ENCODE measurements at places on chromosomes 13 and 19. TPM values are rescaled to one million over a fixed set of nuclear protein-coding genes. Genes with fewer than 3 reads are reported as not detected.

DNA sequence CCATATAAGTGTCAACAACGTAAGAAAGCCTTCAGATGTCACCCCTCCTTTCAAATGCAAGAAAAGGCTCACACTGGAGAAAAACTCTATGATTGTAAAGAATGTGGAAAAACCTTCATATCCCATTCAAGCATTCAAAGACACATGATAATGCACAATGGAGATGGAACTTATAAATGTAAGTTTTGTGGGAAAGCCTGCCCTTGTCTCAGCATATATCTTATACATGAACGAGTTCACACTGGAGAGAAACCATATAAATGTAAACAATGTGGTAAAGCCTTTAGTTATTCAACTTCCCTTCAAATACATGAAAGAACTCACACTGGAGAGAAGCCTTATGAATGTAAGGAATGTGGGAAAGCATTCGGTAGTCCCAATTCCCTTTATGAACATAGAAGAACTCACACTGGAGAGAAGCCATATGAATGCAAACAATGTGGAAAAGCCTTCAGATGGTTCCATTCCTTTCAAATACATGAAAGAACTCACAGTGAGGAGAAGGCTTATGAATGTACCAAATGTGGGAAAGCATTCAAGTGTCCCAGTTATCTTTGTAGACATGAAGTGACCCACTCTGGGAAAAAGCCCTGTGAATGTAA is 11.1 kb downstream of the ZNF844 start:
- no peak for DNase-seq
- no peak overlapping the region for H3K27ac ChIP-seq
- peaks cover 43% of the 10 kb centered on the region for H3K36me3 ChIP-seq
- no peaks in the 10 kb centered on the region for H3K4me1 ChIP-seq
- no peak overlapping the region for H3K4me3 ChIP-seq

GRCh38 chr19:4279267-4279529 is 132 bp downstream of the SHD start:
- H3K4me3 ChIP-seq, result no peak overlapping the region
- H3K36me3 ChIP-seq, result no peaks in the 10 kb centered on the region
- no peaks in the 10 kb centered on the region for H3K4me1 ChIP-seq
- peaks cover 32% of the 10 kb centered on the region for H3K27me3 ChIP-seq

DNA sequence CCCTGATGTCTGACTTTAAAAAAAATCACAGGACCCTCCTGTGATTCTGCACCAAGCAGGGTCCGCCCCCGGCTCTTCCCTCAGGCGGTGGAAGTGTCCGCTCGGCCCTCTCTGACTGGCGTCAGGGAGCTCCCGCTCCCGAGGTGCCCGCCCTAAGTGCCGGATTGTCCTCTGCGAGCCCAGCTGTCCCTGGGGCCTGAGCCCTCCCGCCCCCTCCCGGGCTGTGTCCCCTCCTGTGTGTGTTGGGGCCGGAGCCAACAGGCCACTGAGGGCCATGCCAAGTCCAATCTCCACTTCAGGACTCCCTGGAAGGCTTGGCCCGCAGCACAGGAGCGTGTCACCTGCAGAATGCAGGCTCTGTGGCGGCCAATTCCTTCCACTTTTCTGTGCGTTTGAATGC is 25.4 kb downstream of the MAP2K2 start:
- H3K4me1 ChIP-seq, result peaks cover 3% of the 10 kb centered on the region
- H3K27ac ChIP-seq, result no peak overlapping the region
- no peak overlapping the region for H3K4me3 ChIP-seq
- DNase-seq, result peak; percentile 77
- peaks cover 44% of the 10 kb centered on the region for H3K36me3 ChIP-seq

GRCh38 chr13:98959291-98959690 is 18.6 kb downstream of the DOCK9 start:
- DNase-seq, result no peak
- no peaks in the 10 kb centered on the region for H3K4me1 ChIP-seq
- H3K27ac ChIP-seq, result no peak overlapping the region
- no peaks in the 10 kb centered on the region for H3K36me3 ChIP-seq
- H3K27me3 ChIP-seq, result no peaks in the 10 kb centered on the region

- no peak for DNase-seq
- no peaks in the 10 kb centered on the region for H3K27me3 ChIP-seq
- H3K4me3 ChIP-seq, result no peak overlapping the region
Measured at GRCh38 chr13:29578300-29579085, 17.0 kb downstream of the SLC7A1 start.

DNA sequence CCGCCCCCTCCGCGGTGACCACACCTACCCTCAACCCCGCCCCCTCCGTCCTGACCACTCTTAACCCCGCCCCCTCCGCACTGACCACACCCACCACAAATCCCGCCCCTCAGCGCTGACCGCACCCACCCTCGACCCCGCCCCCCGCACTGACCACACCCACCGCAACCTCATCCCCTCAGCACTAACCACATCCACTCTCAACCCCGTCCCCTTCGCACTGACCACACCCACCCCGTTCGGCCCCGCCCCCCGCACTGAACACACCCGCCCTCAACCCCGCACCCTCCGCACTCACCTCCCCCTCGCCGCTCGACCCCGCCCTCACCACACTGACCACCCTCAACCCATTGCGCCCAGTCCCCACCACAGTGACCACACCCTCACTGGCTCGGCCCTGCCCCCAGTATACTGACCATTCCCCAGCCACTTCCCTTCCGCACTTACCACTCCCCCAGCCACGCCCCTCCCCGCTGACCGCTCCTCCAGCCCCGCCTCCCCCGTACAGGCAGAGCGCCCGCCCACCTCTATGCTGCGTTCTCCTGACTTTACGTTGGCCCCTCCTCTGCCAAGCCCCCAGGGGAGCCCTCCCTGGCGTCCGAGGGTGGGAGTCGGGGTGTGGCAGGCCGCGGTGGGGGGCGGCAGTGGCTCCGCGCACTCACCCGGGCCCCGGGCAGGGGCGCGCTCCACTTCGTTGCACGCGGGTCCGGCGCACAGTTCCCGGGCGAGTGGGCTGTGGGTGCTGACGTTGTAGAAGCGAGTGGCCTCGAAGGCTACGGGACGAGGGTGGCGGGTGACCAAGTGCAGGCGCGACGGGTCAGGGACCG is 8.4 kb downstream of the F2RL3 start:
- H3K27ac ChIP-seq, result no peak overlapping the region
- DNase-seq, result peak; percentile 99
- H3K27me3 ChIP-seq, result peaks cover 2% of the 10 kb centered on the region
- H3K36me3 ChIP-seq, result no peaks in the 10 kb centered on the region
- H3K4me1 ChIP-seq, result no peaks in the 10 kb centered on the region

DNA sequence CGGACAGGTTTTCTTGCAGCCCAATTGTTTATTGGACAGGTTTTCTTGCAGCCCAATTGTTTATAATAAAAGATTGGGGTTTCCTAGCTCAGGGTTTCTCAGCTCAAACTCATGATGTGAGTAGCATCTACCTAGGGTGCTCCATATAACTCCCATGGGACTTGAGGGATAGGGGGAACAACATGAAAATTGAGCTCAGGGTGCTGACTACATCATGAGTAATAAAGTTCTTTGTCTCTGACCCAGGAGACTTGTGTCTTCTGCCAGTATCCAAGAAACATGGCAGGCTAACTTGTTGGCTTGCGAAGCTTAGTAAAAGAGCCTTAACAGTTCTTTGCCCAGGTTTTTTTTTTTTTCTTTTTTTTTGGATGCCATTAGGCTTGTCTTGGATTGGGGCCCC is 59.2 kb upstream of the MYCBP2 start:
- H3K4me3 ChIP-seq, result no peak overlapping the region
- H3K36me3 ChIP-seq, result no peaks in the 10 kb centered on the region
- H3K4me1 ChIP-seq, result peaks cover 44% of the 10 kb centered on the region
- DNase-seq, result no peak
- no peaks in the 10 kb centered on the region for H3K27me3 ChIP-seq

DNA sequence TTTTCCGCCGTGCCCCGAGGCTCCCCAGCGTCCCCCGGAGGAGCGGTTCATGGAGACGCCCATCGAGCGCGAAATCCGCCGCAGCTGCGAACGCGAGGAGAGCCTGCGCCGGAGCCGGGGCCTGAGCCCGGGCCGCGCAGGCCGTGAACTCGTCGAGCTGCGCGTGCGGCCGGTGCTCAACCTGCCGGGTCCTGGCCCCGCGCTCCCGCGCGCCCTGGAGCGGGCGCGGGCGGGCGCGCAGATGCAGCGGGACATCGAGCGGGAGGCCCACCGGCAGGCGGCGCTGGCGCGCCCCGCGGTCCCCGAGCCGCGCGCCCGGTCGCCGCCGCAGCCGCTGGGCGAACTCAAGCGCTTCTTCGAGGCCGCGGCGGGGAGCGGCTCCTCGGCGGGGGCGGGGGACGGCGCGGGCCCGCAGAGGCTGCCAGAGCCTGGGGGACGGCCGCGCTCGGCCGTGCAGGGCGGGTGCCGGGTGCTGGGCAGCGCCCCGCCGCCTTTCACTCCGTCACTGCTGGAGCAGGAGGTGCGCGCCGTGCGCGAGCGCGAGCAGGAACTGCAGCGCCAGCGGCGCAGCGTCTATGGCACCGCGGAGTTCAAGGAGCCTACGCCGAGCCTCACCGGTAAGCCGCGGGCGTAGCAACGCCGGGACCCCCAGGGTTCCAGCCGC is 807 bp downstream of the MISP3 start:
- DNase-seq, result peak; percentile 96
- H3K27ac ChIP-seq, result no peak overlapping the region
- H3K27me3 ChIP-seq, result no peaks in the 10 kb centered on the region
- no peaks in the 10 kb centered on the region for H3K36me3 ChIP-seq
- H3K4me3 ChIP-seq, result peak overlapping the region; percentile 86

GRCh38 chr13:50125304-50125553 is 110.0 kb downstream of the KCNRG start:
- H3K27ac ChIP-seq, result peak overlapping the region; percentile 93
- peak overlapping the region; percentile 95 for H3K4me3 ChIP-seq
- H3K36me3 ChIP-seq, result peaks cover 2% of the 10 kb centered on the region
- peaks cover 13% of the 10 kb centered on the region for H3K4me1 ChIP-seq
- DNase-seq, result no peak

DNA sequence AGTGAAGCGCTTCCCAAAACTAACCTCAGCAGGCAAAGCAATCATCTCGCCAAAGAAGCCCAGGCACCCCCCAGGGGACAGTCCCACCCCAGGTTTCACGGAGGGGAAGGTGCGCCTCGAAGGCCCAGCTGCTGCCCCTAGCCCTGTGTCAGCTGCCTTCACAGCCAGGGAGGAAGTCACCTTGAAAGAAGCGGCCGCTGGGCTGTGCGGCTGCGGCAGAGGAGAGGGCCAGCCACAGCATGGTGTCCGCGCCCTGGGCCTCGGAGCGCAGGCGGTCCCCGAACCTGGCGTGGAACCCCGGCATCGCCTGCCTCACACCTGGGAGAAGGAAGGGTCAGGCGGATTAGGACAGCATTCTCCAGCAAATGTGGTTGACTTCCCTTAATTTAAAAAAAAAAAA is 35.0 kb downstream of the DHRS12 start:
- H3K36me3 ChIP-seq, result peaks cover 17% of the 10 kb centered on the region
- H3K4me3 ChIP-seq, result no peak overlapping the region
- DNase-seq, result no peak
- H3K27ac ChIP-seq, result no peak overlapping the region

- H3K4me1 ChIP-seq, result peaks cover 75% of the 10 kb centered on the region
- H3K4me3 ChIP-seq, result no peak overlapping the region
- DNase-seq, result peak; percentile 63
- peaks cover 16% of the 10 kb centered on the region for H3K36me3 ChIP-seq
- peak overlapping the region; percentile 57 for H3K27ac ChIP-seq
Measured at GRCh38 chr13:97276862-97277269, 54.7 kb downstream of the MBNL2 start.

GRCh38 chr19:3014135-3014534 is 14.9 kb downstream of the TLE2 start:
- no peak overlapping the region for H3K4me3 ChIP-seq
- H3K36me3 ChIP-seq, result no peaks in the 10 kb centered on the region
- no peaks in the 10 kb centered on the region for H3K27me3 ChIP-seq
- H3K27ac ChIP-seq, result no peak overlapping the region

GRCh38 chr13:111659842-111660241 is 339.4 kb downstream of the TEX29 start:
- no peaks in the 10 kb centered on the region for H3K36me3 ChIP-seq
- no peaks in the 10 kb centered on the region for H3K4me1 ChIP-seq
- DNase-seq, result no peak
- H3K27me3 ChIP-seq, result no peaks in the 10 kb centered on the region
- no peak overlapping the region for H3K4me3 ChIP-seq

GRCh38 chr19:52689843-52690368 is 44.9 kb downstream of the ZNF611 start:
- H3K27me3 ChIP-seq, result no peaks in the 10 kb centered on the region
- H3K36me3 ChIP-seq, result no peaks in the 10 kb centered on the region
- peak overlapping the region; percentile 98 for H3K4me3 ChIP-seq
- peak; percentile 87 for DNase-seq

GRCh38 chr19:33496038-33496895 is 25.3 kb downstream of the PEPD start:
- peak; percentile 72 for DNase-seq
- H3K27me3 ChIP-seq, result no peaks in the 10 kb centered on the region
- no peak overlapping the region for H3K27ac ChIP-seq
- H3K36me3 ChIP-seq, result peaks cover 4% of the 10 kb centered on the region

DNA sequence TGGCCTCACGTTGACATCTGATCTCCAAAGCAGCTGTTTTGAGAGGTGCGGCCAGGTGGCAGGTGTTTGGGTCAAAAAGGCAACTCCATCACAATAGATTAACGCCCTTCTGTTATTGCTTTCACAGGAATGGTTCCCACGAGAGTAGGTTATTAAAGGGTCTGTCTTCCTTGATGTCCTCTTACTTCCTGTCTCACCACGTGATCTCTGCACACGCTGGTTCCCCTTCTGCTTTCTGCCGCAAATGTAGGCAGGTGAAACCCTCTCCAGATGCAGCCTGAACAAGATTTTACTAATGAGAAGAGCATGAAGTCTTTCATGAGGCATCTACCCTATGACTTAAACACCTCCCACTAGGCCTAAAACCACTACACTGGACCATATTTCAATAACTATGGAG is 22.8 kb upstream of the ZNF564 start:
- no peak for DNase-seq
- no peak overlapping the region for H3K4me3 ChIP-seq
- no peak overlapping the region for H3K27ac ChIP-seq
- no peaks in the 10 kb centered on the region for H3K27me3 ChIP-seq
- peaks cover 8% of the 10 kb centered on the region for H3K36me3 ChIP-seq
- H3K4me1 ChIP-seq, result no peaks in the 10 kb centered on the region

DNA sequence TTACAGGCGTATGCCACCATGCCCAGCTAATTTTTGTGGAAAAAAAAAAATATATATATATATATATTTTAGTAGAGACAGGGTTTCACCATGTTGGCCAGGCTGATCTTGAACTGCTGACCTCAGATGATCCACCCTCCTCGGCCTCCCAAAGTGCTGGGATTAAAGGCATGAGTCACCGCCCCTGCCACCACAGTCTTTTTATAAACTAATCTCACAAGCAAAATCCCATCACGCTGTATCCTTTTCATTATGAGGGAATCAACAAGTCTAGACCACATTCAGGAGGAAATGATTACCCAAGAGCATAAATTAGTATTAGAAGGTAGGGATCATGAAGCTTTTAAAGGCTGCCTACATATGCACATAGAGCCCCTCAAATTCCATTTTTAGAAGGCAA is 210.6 kb upstream of the NBEA start:
- H3K27ac ChIP-seq, result no peak overlapping the region
- no peaks in the 10 kb centered on the region for H3K4me1 ChIP-seq
- no peak for DNase-seq
- H3K36me3 ChIP-seq, result no peaks in the 10 kb centered on the region
- no peak overlapping the region for H3K4me3 ChIP-seq

- H3K27ac ChIP-seq, result no peak overlapping the region
- H3K27me3 ChIP-seq, result peaks cover 5% of the 10 kb centered on the region
- H3K4me3 ChIP-seq, result no peak overlapping the region
- no peaks in the 10 kb centered on the region for H3K36me3 ChIP-seq
Measured at GRCh38 chr19:29568036-29569025, 37.8 kb upstream of the POP4 start.

CEACAM4 gene
- total RNA-seq, result not detected

KDELR1 gene
- total RNA-seq, result 119 TPM

CASP14 gene
- total RNA-seq, result not detected

All from osteoblast (primary cell).